ENCODE measurements at places on chromosomes 3 and 15.

DNA sequence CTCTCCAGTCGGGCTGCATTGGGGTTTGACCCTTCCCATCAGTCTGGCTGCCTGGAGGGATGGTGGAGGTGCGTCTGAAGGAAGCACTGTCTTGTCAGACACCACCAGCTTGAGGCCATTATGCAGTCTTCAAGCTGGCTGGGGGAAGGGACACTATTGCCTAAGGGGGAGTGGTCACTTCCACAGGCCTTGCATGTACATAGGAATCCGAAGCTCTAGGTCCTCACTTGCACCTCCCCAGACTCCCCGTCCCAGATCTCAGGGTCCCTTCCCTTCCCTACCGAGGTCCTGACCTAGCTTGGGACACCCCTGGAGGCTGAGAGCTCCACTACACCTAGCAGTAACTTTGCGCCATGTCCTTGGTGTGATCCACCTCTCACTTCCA, 48.6 kb upstream of the KLF13 start:
- no peak for DNase-seq

DNA sequence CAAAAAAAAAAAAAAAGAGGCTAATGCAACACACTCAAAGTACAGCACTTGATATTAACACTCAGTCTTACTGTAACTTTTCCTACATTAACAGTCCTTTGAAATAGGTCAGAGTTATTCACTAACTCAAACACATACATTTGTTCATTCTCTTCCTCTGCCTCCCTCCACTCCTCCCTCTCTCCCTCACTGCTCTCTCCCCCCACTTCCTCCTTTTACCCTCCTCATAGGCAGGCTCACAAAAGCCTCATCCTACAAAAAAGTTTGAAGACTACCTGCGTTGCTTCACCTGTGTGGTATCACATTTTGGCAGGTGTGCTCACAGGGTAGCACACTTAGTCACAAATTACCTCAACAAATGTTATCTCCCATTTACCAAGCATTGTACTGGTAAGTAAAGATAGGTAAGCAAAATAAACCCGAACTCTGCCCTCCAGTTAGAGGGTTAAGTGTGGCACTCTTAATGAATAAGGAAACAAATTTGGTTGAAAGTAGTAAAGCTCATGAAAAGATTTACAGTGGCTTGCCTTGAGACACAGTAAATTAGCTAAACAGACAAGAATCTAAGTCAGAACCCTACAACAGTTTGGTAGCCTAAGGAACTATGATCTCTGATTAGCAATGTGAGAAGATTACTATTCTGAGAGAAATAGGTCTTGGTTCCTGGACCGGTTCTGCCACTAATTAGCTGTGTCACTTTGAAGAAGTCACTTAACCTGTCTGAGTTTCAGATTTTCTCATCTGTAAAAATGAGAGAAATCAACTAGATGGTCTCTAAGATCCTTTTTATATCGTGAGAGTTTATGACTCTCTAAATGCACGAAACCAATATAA, 151.0 kb upstream of the MLF1 start:
- no peak for DNase-seq

DNA sequence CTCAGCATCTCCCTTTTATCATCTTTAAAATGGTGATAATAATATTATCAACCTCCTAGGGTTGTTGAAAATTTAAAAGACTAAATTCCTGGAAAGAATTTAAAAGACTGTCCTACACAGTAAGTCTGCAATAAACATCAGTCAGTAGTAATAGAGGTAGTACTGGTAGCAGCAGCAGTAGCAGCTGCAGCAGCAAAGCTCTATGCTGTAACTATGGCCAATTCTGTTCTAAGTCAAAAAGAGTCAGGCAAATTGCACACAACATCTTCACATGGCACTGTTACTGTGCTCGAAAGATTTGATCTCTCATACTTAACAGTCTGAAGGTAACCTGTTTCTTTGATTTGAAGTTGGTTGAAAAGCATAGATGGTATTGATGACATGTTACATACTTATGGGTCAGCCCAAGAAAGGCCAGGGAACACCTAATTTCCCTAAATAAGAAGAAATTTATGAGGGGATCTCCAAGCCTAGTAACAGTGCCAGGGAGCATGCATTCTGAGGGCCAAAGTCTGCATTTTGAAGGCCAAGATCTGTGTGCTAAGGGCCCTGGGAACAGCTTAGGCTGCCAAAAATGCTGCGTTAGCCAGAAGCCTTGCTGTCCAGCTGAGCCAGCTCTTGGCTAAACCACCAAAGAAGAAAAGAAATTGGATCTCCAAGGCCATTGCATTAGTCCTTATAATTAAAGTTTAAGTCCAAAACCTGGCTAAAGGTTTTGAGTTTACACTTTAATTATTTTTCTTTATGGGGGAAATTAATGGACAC, 68.2 kb downstream of the SIDT1 start:
- DNase-seq: no peak

DNA sequence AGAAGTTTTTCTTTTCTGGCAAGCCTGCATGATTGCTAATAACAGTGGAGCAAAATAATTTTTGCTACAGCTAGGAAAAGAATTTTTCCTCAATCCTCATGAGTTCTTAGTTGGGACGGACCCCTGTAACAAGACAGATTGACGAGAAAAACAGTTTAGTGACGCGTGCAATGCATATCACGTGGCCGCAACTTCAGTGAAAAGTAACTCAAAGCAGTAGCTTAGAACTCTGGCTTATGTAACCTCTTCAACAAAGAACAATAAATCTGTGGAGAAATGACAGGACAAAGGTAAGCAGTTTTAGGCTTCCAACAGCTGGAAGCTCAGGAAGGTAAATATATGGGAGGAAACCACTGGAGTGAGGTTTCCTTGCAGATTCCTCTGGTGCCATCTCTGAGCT, 19.7 kb downstream of the FAM107A start:
- no peak for DNase-seq

DNA sequence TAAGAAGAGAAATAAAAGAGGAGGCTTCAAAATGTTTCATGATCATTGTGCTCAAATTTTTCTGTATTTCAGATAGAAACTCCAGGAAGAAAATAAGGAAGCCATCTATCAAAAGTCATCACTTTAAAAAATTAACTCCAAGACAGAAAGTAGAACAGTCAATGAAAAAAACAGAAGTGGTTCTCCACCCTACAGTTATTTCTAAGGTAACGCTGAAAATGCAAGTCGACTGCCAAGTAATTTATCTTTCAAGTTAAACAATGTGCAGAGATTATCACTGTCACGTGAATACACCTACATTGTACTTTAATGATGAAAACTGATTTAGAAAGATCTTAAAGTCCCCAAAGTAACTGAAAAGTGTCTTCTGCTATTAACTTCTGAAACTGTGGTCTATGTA, 78.5 kb upstream of the SNRPA1 start:
- no peak for DNase-seq

GRCh38 chr3:196988241-196989029, 19.8 kb upstream of the PIGZ start:
- DNase-seq: no peak

DNA sequence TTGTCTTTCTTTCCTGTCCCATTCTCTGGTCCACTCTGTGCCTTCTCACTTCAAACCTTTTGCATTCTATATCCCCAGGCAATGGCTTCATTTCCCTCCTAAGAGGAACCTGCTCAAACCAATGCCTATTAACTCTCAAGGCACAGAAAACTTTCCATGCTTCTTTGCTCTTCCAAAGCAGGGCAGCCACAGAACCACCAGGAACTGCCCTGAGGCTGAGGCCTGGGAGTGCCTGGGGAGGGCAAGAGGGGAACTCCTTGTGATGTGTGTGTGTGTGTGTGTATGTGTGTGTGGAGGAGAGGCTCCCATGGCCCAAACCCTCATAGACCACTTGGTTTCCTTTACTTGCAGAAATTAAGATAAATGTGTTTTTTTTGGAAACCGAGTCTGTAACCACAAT, 14.1 kb upstream of the PGPEP1L start:
- DNase-seq: no peak

- DNase-seq: no peak
Measured at GRCh38 chr15:59051873-59052861, 52.8 kb upstream of the CCNB2 start.

- DNase-seq: no peak
Measured at GRCh38 chr3:52086461-52086860, 30.1 kb upstream of the DUSP7 start.

DNA sequence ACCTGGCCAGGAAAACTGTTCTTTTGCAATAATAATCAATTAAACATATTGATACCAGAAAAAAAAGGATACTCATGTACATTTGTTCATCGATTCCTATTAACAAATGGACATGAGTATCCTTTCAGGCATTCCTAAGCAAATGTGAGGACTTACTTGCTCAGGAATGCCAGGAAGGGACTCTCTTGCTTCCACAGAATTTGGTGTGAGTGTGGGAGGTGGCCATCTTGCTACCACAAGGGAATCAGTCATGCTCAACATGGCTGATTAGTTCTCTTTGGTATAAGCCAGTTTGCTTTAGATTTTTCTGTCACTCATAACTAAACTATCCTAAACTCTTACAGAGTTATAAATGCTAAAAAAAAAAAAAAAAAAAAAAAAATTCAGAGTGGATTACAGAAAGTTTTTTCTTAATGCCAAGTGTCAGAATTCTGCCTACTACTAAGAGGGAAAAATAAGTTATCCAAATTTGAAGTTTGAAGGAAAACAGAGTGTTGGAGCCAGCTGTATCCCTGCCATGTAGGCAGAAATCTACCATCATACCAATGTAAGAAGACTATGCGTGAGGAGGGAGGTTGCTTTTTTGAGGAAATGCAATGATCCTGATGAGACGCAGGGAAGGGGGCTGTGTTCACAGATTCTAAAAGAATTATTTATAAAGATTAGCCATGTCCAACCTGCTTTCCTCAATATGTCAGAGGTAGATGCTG, 98.7 kb downstream of the PLD1 start:
- DNase-seq: no peak

DNA sequence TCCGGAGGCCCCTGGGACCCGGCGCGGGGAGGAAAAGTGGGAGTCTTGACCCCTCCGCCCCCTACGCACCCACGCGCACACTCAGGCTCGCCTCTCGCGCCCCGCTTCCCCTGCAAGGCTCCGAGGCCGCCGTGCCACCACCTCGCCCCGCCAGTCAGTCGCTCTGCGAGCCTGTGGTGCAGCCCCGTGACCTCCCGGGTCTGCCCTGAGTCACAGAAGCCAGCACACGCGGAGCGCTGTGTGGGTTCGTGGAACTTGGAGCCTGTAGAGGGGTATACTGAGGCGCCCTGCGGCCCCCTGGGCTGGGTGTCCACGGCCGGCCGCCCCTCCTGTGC, 380 bp upstream of the ALS2CL start:
- peak; percentile 41 for DNase-seq

GRCh38 chr3:5423076-5423475, 235.6 kb downstream of the EDEM1 start:
- DNase-seq: no peak

DNA sequence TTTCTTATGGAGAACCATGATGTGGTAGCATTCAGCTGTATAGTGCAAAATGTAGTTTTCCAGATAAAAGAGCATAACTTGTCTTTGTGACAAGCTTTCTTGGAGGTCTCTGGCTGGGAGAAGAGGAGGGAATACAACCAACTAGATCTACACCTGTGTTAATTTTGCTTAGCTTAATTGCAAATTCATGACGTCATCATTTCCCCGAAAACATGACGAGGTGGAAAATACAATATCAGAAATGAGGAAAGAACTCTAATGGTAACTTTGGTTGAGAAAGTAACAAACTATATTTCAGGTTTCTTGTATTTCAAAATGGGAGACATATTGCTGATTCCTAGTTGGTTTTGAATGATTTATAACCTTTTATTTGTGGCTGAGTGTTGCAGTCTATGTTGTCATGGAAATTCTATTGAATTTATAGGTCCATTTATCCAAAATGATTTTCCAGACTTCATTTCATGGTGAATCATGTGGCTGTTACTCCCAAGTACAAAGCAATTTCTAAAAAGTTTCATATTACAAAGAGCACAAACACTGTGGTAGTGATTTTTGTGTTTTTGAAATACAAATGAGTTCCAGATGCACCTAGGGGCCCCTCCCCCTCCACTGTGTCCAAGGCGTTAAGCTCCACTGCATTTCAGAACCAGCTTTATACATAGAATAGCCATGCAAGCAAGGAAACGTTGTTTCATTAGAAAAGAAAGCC, 307.2 kb downstream of the FEZF2 start:
- DNase-seq: no peak

- no peak for DNase-seq
Measured at GRCh38 chr15:88401996-88402656, 65.1 kb downstream of the MRPL46 start.

DNA sequence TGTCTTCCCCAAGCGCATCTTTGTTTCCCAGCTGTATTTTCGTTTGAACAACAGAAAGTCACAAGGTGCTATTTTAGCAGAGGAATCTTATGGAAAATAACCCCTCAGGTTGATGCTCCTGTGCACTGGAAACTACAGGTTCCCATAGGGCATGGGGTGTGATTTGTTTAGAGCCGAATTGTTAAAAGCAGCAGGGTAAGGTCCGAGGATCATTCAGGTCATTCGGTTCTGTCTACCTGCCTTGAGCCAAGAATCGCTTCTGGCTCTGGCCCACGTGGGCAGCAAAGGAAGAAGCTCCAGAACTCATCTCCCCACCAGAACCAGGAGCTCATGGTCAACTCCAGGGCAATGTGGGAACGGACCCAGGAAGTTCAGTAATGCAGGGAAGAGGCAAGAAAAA, 116.7 kb upstream of the TPM1 start:
- no peak for DNase-seq

DNA sequence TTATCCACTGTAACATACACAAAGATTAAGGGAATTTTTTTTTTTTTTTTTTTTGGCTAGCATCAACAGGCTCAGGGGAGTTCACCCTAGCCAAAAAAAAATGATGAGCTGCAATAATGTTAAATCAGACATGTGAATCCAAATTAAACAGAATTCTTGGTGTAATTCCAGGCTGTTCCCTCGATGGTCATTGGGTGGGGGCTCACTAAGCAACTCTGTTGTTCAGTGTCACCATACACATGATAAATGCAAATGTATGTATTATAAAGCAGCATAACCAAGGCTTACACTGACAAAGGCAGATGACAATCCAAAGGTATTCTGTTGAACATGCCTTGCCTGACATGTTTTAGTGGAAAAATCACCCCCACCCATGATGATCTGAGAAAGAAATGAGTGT, 29.0 kb downstream of the IL1RAP start:
- DNase-seq: no peak

DNA sequence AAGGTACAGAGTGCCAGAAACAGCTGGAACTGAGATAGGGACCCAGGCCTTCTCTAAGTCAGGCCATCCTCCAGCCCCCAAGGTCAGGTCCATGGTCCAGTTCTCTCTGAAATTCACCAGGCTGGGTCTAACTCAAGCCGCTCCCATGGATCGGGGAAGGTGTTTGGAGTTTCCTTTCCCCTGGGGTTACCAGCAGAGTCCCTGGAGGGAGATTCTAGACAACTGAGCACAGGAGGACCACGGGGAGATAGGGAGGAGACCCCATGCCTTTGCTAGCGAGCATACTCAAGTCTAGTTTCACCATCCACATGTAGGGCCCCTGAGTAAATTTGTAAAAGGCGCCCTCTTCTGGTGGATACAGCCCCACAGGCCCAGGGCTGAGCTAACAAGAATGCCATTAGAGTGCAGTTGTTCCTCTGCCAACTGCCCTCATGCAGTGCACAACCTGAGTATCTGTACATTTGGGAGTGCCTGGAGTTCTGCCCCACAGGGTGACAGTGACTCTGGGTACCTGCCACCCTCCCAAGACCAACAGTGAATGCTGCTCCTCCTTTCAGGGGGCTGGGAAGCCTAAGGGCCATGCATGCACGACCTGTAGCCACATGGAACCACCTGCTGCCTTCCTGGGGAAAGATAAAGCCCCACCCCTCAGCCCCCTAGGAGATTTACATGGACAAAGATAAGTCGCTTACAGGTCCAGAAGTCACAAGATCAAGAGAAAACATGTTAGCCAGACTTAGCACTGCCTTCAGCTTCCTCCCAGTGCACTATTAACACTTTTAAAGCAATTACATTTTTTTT, 89.0 kb downstream of the IQSEC1 start:
- peak; percentile 47 for DNase-seq

Measured in activated CD4-positive, alpha-beta T cell treated with anti-CD3 and anti-CD28 coated beads, Interleukin-2, amount 50 U/mL, for 4 hours (primary cell).